Naive B cell (primary cell): ENCODE measurements at places on chromosomes 6 and 20. TPM values are rescaled to one million over a fixed set of nuclear protein-coding genes. Genes with fewer than 3 reads are reported as not detected.

- DNase-seq: no peak
These were observed 23.1 kb downstream of the OR2B6 start for GRCh38 chr6:27980111-27980510.

GRCh38 chr6:3793545-3793944, 42.0 kb upstream of the PXDC1 start:
- DNase-seq: no peak

DNA sequence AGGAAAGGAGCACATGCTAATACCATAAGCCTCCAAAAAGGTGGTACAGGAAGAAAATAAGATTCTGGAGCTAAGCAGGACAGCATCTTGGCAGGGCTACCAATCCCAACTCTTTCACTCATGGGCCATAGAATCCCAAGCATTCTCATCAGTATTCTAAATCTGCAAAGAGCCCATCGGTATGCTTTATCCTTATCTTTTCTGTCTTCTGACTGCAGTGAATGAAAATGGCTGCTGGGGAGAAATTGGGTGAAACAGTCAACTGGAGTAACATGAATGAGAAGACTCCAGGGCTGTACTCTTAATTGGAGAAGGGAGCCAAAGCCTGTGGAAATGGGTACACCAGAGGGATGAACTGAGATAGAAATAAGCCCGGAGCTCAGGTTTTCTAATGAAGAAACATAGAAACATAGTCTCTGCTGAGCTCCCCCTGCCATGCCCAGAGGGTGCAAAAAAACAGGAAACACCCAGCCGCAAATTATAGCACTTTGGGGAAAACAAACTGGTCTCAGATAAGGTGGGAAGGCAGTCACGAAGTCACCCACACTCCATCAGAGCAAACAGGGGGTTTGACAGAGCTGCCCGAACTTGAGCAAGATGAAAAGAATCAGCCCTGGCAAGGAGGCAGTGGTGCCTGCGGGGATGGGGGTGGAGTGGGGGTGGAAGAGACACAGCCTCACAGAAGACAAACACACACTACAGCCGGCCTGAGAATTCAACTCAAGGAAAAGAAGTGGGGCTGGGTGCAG, 35.4 kb upstream of the E2F3 start:
- DNase-seq: no peak

DNA sequence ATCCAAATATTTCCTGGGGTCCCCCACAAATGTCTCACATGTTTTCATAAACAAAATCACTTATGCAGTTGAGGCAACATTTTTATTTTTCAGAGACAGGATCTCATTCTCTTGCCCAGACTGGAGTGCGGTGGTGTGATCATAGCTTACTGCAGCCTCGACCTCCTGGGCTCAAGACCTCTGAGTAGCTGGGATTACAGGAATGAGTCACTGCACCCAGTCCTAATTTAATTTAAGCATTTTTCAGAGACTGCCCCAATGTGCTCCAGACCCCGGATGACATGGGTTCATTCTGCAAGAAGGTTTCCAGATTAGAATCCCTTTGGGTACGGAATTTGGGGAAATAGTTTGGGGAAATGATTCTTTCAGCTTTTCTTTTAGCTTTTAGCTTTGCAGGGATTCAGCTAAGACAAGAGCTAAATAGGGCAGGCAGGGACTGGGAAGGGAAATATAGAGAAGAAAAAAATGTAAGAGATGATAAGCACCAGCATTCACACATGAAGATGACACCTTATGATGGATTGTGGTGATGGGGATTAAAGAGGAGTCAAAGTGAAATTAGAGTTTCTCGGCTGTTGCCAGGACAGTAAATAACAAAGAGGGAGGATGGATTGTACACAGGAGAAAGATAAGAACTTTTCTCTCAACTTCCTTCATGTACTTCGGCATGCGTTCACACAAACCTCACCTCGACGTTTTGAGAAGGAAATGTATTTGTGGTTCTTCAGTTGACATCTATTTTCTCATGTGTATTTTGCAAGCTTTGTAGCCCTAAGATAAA, 169.4 kb upstream of the TAB2 start:
- DNase-seq: no peak

SSTR4 gene
- polyA plus RNA-seq: not detected

GRCh38 chr20:37348792-37349516, 3.0 kb downstream of the SRC start:
- no peak for DNase-seq

ENPP1 gene
- 1.3 TPM for polyA plus RNA-seq

TMEM217 gene
- not detected for polyA plus RNA-seq

- no peak for DNase-seq
These were observed 437.3 kb upstream of the HTR1E start for GRCh38 chr6:86500035-86500434.

DNA sequence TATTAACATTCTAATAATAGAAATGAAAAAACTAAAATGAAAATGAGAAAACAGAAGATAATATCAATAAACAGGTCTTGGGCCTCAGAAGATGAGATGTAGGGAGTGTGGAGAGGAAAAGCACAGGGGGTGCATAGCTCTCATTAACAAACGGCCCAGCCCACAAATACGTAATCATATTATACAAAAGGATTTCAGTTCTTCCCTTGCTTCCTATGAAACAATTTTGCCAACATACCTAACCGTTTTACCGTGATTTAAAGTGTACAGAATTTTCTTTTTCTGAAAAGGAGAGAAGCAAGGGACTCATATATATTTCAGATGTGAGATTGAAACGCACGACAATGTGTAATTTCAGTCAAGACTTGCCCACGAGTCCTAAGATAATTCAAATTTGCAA, 136.0 kb downstream of the HFE start:
- no peak for DNase-seq

GPX5 gene
- not detected for polyA plus RNA-seq
